Activated CD8-positive, alpha-beta memory T cell treated with anti-CD3 and anti-CD28 coated beads for 1 hour (primary cell): ENCODE measurements at places on chromosomes 5 and 9.

DNA sequence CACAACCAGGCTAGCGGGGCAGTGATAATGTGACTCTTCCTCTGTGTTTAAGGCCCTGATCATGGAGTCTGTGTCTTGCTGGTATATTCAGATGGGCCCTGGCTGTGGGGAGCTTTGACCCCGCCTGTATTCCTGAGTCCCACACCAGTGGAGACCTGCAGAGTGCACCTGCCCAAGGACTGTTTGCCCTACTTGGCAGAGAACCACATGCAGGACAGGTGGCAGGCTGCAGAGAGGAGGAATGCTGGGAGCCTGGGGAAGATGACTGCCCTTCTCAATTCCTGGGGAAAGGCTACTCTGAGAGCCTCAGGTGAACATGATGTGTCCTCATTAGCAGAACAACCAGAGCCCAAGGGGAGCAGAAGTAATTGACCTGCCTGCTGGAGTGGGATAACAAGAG lies 36.2 kb downstream of the IARS1 start:
- no peak for DNase-seq

GRCh38 chr9:95213117-95213516 lies 104.4 kb downstream of the FANCC start:
- DNase-seq = no peak

DNA sequence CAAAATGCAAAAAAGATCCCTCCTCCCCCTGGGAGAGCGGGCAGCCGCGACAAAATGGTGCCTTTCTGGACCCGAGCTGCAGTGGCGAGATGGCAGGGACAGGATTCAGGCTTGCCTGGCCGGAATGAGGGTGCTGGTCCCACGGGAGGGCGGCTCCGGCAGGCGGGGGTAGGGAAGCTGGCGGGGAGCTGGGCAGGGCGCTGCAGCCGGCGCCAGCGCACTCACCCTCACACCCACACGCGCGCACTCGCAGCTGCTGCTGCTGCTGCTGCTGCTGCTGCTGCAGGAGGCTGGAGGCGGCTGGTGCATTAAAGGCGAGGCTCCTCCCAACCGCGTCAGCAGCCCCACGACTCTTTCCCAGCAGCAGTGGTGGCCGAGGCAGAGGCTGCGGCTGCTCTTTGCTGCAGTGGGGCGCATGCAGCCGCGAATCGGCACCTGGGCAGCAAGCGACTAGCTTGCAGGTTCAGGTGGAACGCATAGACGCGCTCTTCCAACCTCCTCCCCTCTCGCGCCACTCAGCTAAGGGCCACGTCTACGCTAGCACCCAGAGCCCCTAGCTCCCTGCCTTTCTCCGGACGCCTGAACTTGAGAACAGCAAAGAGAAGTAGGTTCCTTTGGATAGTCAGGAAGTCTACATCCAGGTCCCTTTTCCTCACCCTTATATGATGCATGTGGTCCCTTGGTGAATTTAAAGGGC lies at the start of gene PPP2R2B:
Gene PPP2R2B, minus strand, starts transcription at position 282 of the 697 bp plus-strand sequence.
- DNase-seq = no peak

DNA sequence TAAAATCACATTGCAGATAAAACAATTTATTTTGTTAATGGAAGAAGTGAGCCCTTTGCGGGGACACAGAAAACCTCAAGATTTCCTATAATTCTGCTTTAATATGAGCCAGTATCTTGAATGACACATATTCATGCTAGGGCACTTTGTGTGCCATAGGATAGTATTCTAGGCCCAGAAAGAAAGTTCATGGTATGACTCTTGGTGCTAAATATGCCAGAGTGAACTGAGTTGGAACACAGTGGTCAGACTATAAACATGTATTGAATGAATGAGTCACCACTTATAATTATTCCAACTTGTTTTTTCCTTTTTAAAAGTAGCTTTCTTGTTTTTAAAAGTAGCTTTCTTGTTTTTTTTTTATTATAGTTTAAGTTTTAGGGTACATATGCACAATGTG lies 46.0 kb downstream of the ADAMTS19 start:
- DNase-seq = no peak

DNA sequence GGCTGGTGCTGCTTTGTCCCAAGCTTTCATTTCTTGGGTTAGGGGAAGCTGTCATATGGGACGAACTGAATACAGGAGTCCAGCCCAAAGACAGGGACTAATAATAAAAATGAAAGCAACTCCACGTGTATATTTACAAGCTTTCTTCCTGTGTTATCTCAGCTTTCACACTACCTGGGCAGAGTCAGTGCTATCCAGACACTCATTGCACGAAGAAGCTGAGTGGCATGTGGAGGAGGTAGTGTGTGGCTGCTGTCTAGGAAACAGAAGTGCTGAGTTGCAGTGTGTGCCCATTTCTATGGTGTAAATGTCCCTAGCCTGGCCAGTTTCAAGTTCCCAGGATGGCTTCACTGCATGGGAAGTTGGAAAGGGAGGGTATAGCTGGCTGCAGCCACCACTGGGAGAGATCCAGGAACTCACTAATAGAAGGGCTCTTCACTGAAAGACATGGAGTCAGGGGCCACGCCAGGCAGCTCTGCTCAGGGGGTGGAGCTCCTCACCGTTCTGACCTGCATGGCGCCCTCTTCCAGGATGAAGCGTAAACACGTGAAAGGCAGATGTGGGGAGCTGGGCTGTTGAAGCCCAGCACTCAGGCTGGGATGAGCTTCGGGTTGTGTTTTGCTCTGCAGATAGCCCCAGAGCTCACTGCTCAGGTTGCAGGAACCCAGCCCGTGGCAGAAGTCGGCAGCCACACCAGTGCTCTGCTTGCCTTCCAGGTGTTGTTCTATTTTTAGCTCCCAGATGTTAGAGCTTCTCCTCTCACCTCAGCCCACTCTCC lies 116.9 kb downstream of the IRX2 start:
- no peak for DNase-seq

- no peak for DNase-seq
Measured at GRCh38 chr5:68435611-68436010, 220.1 kb downstream of the PIK3R1 start.

DNA sequence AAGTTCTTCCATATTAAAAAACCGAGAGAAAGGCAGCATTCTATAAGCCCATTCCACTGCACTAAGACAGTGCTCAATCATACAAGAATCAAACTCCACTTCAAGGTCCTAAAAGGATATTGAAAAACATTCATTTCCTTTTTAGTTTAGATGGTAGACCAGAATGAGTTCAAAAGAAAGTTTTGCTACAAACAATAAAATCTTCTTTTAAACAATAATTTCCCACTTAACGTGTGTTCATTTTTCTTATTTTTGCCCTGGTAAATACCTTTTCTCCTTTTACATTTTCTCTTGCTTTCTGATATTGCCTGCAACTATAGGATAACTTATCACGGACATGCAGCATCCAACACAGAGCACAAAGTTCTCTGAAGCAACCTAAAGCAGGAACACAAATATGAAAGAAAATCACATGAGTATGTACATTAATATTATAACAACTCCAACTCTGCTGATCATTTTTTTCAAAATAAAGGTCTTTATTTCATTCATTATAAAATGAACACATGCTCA lies 61.7 kb downstream of the CPLANE1 start:
- DNase-seq = no peak

GRCh38 chr5:150780816-150781221 lies 2.3 kb downstream of the SMIM3 start:
- DNase-seq = no peak
